Naive thymus-derived CD4-positive, alpha-beta T cell (primary cell): ENCODE measurements at places on chromosomes 12 and 14. TPM values are rescaled to one million over a fixed set of nuclear protein-coding genes. Genes with fewer than 3 reads are reported as not detected.

- peak; percentile 38 for DNase-seq
Observed at GRCh38 chr14:20630340-20631022, 11.0 kb downstream of the OR6S1 start.

GRCh38 chr12:17371491-17372215 lies 718.3 kb downstream of the RERGL start:
- no peak for DNase-seq

DNA sequence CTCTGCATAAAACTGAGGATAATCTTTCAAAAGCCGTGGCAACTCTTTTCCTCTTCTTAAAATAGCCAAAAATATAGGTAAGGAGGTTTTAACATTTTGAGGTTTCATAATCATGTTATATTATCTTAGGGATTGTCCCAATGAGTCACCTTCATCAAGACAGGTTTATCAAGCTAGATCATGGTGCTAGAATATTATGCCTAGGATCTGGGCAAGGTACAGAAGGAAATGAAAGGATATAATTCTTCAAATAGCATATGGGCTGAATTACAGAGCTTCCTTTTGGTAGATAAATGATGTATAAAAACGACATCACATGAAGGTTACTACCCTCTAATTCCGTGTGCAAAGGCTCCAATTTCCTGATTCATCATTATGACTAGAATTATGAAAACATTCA lies 28.6 kb upstream of the TBC1D15 start:
- no peak for DNase-seq

DNA sequence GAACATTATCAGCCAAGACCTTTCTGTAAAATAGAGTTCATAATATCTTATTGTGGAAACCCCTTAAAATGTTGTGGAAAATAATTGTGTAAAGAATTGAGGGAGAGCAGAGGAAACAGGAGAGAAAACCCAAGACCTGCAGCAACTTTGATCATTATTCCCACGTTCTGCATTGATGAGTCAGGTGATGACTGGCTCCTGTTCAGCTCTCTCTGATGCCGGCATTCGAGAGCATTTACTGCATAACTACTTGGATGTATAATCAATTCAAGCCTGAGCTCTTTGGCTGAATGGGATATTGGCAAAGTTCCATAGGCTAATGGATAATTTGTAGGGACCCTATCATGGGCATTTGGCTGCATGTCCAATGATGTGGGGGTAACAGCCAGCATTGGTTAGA lies 176.3 kb upstream of the ARID2 start:
- no peak for DNase-seq

- no peak for DNase-seq
Observed at GRCh38 chr12:39866135-39866534, 239.7 kb downstream of the SLC2A13 start.

GRCh38 chr14:77708749-77709148 lies 846 bp downstream of the SLIRP start:
- no peak for DNase-seq

DNA sequence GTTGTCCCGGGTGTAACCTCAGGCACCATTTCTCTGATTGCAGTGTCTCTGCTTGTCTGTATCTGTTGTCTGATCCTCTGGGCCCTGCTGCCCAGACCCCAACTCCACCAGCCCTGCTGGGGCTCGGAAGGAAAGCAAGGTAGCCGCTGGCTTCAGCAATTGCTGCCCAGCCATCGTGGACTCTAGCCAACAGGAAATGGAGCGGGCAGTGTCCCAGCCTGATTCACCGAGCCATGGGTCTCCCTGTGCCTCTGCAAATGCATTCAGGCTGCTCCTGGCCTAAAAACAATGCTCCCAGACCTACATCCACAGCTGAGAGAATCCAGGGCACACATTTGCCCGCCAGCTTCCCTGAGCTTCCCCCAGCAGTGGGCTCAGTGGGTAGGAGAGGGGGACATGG lies 9.2 kb downstream of the TUNAR start:
- no peak for DNase-seq

GRCh38 chr12:27672643-27673042 lies 23.6 kb upstream of the REP15 start:
- DNase-seq, result no peak

GRCh38 chr12:4817880-4818279 lies 91.8 kb upstream of the KCNA1 start:
- no peak for DNase-seq

DNA sequence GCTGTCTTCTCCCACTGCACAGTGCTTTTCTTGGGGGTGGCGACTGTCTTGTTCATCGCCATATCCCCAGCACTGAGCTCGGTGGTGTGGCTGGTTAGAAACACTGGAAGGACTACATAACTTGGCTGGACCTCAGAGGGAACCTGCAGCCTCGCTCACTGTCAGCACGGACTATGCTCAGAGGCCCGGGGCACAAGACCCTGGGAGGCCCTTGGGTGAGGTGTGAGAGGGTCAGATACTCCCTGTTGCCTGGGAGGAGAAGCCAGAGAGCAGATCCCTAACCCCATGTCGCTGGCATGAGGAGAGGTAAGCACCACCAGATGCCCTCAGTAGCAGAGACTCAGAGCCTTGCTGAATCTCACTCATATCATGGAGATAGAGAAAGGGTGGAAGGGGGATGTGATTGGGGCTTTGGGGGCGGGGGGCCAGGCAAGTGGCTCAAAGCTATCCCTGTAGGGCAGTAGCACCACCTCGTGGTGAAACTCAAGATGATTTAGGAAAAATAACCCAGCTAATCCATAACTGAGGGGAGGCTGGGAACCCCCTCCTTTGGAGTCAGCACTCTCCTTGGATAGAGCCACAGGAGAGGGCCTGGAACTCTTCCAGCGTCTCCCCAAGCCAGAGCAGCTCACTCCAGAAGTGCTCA lies 18.7 kb upstream of the HDAC7 start:
- peak; percentile 36 for DNase-seq

DNA sequence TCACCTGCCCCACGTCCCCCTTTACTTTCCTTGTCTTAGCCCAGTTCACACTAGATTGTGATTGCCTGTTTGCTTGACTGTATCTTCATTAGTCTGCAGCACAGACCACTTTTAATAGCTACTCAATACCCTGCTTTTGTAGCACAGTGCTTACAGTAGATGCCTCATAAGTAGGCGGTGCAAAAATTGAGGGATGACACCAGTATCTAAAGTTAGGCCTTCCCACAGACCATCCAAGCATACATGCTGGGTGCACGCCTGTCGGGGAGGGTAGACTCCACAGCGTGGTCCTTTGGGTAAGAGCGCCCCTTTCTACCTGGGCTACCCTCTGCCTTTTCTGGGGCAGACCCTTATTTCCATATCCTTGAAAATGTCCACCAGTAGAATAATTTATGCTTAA lies 140.8 kb downstream of the GCH1 start:
- no peak for DNase-seq

The SYT1 gene
- not detected in 2 replicates for total RNA-seq

The ISM2 gene
- total RNA-seq, result not detected
